ENCODE measurements at places on chromosomes 2 and 18. TPM values are rescaled to one million over a fixed set of nuclear protein-coding genes. Genes with fewer than 3 reads are reported as not detected.

DNA sequence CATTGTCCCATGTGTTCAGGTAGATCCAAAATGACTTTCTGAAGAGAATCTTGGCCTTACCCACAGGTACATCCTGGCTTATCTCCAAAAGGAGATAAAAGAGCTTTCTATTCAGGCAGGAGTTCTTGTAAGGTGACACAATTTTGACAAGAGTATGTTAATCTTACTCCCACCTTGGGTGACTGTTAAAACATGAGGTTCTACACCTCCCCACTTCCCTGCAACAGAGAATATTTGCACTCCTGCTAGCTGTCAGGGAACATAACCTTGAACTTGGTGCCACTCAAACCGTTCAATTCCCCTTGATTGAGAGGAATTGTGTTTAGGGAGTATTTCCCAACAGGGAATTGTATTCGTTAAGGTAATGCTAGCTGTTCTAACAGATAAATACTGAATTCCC lies 372.5 kb upstream of the KLHL29 start:
- H3K27ac ChIP-seq: no peak overlapping the region
- peak; percentile 5 for DNase-seq
- no peaks in the 10 kb centered on the region for H3K27me3 ChIP-seq
- no peak overlapping the region for H3K4me3 ChIP-seq
- H3K4me1 ChIP-seq: no peaks in the 10 kb centered on the region

DNA sequence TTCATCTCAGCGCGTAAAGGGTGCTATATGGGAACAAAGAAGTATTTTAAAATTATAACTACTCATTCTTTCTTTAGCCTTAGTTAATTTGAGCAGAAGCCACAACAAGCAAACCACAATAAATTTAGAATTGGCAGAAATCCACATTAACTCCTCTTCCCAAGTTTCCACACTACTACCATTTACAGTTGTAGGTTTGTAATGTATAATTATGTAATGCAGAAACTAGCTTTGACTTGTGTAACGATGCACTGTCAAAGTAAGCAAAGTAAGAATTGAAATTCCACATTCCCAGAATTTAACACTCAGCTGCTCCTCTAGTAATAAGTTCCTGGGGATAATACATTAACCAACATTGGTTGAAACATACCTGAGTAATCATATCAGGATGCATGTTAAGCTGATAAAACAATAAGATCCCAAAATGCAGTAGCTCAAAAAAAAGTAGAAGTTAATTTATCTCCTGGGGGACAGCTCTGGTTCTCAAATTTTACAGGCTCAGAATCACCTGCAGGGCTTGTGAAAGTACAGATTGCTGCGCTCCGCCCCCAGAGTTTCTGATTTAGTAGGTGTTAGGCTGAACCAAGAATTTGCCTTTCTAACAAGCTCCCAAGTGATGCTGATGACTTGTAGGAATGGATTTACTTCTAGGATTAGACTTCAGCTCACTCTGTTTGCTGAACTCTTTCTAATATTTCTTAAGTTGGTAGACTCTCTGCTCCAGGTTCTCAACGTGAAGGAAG lies 9.9 kb downstream of the GRP start:
- no peaks in the 10 kb centered on the region for H3K36me3 ChIP-seq
- H3K27ac ChIP-seq: no peak overlapping the region
- no peaks in the 10 kb centered on the region for H3K4me1 ChIP-seq
- no peak for DNase-seq

- no peak overlapping the region for H3K4me3 ChIP-seq
- H3K36me3 ChIP-seq: no peaks in the 10 kb centered on the region
- H3K4me1 ChIP-seq: no peaks in the 10 kb centered on the region
- DNase-seq: no peak
- H3K27me3 ChIP-seq: no peaks in the 10 kb centered on the region
- H3K27ac ChIP-seq: no peak overlapping the region
Observed at GRCh38 chr18:14768241-14768640, 20.3 kb downstream of the ANKRD30B start.

The EGR4 gene
- not detected for total RNA-seq

The PRKAG3 gene
- total RNA-seq: not detected

- no peak for DNase-seq
- no peaks in the 10 kb centered on the region for H3K27me3 ChIP-seq
- no peak overlapping the region for H3K4me3 ChIP-seq
- H3K27ac ChIP-seq: peak overlapping the region; percentile 58
- no peaks in the 10 kb centered on the region for H3K36me3 ChIP-seq
Observed at GRCh38 chr2:53087262-53087873, 680.2 kb upstream of the CHAC2 start.

GRCh38 chr2:10079266-10079869 lies 843 bp downstream of the CYS1 start:
- peak overlapping the region; percentile 93 for H3K27ac ChIP-seq
- H3K4me1 ChIP-seq: peaks cover 27% of the 10 kb centered on the region
- H3K4me3 ChIP-seq: peak overlapping the region; percentile 80
- H3K27me3 ChIP-seq: peaks cover 40% of the 10 kb centered on the region

DNA sequence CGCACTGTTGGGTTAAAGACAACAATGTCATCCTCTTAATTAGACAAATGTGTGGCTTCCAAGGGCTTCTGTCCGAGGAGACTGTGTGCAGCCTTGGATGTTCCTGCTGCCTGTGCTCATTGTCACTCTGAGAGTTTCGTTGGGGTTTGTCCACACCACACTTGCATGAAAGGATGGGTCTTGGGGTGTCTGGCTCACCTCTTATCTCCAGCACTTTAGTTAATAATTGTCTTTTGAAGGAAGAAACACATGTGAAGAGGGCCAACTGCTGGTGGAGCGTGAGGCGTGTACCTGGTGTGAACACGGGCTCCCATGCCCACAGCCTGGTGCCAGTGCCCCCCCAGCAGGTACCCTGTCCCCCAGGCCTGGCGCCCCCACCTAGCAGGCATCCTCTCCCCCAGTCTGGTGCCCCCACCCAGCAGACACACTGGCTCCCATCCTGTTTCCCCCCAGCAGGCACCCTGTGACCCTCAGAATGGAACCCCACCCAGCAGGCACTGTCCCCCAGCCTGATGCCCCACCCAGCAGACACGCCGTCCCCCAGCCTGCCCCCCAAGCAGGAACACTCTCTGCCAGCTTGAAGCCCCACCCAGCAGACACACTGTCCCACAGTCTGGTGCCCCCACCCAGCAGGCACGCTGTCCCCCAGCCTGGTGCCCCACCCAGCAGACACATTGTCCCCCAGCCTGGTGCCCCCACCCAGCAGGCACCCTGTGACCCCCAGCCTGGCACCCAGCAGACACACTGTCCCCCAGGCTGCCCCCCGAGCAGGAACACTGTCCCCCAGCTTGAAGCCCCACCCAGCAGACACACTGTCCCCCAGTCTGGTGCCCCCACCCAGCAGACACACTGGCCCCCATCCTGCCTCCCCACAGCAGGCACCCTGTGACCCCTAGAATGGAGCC lies 96.3 kb upstream of the TMEM18 start:
- H3K27me3 ChIP-seq: no peaks in the 10 kb centered on the region
- peaks cover 17% of the 10 kb centered on the region for H3K4me1 ChIP-seq
- no peaks in the 10 kb centered on the region for H3K36me3 ChIP-seq
- H3K27ac ChIP-seq: no peak overlapping the region

The OBSL1 gene
- total RNA-seq: 168 TPM

DNA sequence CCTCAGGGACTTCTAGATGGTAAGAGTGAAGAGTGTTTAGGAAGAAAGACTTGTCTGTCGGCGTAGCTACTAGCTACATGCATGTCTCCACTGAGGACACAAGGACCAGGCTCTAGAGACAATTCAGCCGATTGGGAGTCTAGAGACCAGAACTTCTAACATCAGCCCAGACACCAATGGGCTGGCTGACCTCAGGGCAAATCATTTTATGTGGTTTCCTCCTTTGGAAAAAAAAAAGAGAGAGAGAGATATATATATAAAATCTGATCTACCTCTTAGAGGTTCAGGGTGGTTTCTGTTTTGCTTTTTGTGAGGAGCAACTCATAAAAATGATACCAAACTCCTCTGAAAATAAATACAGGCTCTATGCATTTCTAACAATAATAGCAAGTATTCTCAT lies 212.8 kb downstream of the BCL2 start:
- no peak overlapping the region for H3K4me3 ChIP-seq
- peaks cover 18% of the 10 kb centered on the region for H3K4me1 ChIP-seq
- DNase-seq: peak; percentile 15
- no peak overlapping the region for H3K27ac ChIP-seq
